ENCODE measurements at places on chromosomes 16 and 17.

- DNase-seq = no peak
Observed at GRCh38 chr17:1566505-1567199, 4.1 kb upstream of the PITPNA start.

- DNase-seq = no peak
Observed at GRCh38 chr16:58042001-58042885, 16.7 kb downstream of the MMP15 start.

DNA sequence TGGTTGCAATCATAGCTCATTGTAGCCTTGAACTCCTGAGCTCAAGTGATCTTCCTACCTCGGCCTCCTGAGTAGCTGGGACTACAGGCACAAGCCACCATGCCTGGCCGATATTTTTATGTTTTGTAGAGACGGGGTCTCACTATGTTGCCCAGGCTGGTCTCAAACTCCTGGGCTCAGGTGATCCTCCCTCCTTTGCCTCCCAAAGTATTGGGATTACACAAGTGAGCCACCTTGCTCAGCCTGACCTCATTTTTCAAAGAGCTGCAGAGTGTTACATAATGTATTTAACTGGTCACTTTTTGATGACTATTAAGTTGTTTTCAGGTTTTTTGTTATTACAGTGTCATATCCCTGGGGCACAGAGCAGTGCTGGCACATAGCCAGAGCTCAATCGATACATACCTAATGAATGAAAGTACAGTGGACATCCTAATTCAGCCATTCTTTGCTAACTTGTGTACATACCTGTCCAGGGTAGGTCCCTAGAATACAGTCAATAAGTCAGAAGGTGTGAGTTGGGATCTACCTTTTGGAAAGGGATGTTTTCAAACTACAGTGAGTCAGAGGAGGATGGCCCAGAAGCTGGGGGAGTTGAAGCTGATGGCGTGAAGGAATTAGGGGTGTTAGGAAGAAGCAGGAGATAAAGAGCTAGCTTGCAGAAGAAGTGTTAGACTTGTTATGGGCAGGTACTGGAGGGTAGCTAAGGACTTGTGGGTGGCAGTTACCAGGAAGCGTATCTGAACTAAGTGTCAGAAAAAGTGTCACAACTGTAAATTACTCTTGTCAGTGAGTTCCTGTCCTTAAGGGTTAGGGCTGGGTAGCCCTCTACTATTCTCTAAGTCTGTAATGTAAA, 20.1 kb upstream of the CYLD start:
- DNase-seq = no peak

GRCh38 chr17:42017866-42018200, 594 bp upstream of the DNAJC7 start:
- no peak for DNase-seq

DNA sequence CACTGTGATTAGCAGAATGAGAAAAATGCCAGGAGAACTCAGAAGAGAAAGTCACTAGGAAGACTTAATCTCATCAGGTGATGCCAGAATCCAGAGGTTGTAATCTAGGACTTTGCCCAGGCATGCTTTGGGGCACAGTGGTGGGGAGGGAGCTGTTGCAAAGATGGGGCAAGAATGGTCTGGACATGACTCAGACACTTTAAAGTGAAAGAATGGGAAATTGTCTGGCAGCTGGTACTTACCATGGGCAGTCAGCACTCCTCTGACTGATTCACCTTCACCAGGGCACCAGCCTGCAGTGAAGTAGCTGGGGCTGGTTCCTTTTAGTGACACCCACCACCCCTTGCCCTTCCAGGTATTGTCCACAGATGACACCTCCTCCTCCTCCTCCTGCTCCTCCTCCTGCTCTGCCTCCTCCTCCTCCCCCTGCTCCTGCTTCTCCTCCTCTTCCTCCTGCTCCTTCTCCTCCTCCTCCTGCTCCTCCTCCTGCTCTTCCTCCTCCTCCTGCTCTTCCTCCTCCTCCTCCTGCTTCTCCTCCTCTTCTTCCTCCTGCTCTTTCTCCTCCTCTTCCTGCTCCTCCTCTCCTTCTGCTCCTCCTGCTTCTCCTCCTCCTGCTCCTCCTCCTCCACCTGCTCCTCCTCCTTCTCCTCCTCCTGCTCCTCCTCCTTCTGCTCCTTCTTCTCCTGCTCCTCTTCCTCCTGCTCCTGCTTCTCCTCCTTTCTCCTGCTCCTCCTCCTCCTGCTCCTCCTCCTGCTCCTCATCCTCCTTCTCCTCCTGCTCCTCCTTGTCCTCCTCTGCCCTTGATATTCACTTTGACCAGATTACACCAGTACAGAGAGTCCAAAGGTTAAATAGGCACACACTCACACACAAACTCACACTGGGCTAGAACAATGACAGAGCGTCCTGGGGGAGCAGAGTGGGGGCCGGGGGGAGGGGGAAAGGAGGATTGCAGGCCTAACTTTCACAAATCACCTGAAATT, at the start of gene CHD9NB:
Gene CHD9NB (minus strand): TSS at position 379 of the 983 bp plus-strand sequence. CDS start 8,739 bp downstream, outside the sequence.
- no peak for DNase-seq

- no peak for DNase-seq
Observed at GRCh38 chr16:87227296-87227951, 89.8 kb downstream of the C16orf95 start.

DNA sequence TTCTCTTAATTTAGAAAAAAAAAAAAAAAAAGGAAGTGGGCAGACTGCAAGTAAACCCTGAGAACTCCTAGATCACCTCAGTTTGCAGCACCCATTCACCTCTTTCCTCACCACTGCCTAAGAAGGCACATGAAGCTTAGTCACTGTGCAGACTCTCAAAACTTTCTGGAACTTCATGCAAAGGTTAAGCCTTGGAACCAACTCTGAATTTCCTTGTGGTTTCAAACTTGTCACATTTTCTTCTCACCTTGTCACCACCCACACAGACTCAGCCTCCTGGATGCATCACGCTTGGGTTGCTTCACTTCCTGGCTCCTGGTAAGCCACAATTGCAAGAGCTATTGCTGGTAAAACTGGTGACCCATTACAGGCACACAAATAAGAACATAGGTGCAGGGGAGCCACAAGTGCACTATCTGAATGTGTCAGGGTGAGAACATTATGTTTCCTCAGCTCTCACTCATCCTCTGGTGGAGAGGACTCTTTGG, 15.0 kb upstream of the CPD start:
- DNase-seq = no peak

GRCh38 chr17:65297384-65297783, 160.2 kb downstream of the RGS9 start:
- DNase-seq = no peak

DNA sequence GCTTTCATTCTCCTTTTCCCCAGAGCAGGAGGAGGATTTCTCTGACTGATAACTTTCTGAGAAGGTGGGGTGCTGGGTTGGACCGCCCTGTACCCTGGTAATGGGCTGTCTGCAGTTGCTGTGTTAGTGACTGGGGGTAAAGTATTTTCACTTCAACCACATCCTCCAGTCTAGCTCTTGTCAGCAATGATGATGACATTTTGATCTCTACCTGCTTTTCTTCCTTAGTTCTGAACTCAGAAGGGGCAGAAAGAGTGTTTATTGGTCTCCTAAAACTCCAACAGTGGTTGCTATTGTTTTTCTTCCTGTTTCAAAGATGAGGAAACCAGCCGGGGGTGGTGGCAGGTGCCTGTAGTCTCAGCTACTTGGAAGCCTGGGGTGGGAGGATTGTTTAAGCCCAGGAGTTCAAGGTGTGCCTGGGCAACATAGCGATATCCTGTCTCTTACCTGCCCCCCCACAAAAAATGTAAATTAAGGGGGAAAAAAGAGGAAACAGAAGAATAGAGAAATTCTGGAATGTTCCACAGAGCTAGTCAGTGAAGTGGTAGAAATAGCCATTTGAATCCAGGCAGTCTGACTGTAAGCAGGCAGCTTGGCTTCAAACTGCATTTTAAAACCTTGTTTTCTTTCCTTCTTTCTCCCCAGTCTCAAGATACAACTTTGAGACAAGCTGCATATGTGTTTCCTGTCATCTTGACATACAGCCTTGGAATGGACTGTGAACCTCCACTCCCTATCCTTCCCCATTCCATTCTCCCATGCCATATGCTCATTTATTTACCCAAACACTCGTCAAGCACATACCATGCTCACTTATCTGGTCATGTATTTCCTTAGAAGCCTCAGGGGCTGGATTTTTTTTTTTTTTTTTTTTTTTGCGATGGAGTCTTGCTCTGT, 3.3 kb upstream of the N4BP1 start:
- DNase-seq = peak; percentile 2

DNA sequence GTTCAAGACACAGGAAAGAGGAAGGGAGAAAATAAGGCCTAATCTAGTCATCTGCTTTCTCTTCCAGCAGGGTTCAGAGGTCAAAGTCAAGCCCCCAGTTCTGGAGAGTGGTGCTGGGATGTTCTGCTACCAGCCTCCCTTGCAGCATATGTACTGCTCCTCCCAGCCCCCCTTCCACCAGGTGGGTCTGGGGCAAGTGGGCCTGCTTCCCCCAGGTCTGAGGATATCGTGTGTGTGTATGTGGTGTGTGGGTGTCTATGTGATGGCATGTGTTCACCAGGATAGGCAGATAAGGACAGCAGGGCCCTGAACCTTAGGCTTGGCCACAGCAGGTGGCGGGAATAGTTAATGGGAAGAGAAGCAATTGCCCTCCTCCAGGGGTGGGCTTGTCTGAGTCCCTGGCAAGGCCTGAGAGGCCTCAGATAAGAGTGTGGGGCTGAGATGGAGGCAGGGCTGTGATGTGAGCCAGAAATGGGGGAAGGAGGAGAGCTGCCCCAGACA, 21.1 kb downstream of the FOXN1 start:
- no peak for DNase-seq

GRCh38 chr17:67891481-67892119, 66.3 kb downstream of the BPTF start:
- peak; percentile 20 for DNase-seq

GRCh38 chr17:47076171-47076570, 97.1 kb upstream of the RPRML start:
- no peak for DNase-seq

GRCh38 chr16:4763791-4764190, 3.2 kb downstream of the ZNF500 start:
- no peak for DNase-seq

- no peak for DNase-seq
Observed at GRCh38 chr17:77581480-77581879, 377.0 kb upstream of the TNRC6C start.

GRCh38 chr16:78596996-78597422, 497.6 kb downstream of the WWOX start:
- DNase-seq = no peak

GRCh38 chr16:2467528-2468232, 3.4 kb upstream of the NTN3 start:
- DNase-seq = peak; percentile 52

- DNase-seq = no peak
Observed at GRCh38 chr17:6668727-6669425, 17.3 kb downstream of the C17orf100 start.

- peak; percentile 25 for DNase-seq
Observed at GRCh38 chr17:29590411-29591145, 1.1 kb upstream of the GIT1 start.

GRCh38 chr16:28935924-28936783, 4.4 kb downstream of the CD19 start:
- no peak for DNase-seq

DNA sequence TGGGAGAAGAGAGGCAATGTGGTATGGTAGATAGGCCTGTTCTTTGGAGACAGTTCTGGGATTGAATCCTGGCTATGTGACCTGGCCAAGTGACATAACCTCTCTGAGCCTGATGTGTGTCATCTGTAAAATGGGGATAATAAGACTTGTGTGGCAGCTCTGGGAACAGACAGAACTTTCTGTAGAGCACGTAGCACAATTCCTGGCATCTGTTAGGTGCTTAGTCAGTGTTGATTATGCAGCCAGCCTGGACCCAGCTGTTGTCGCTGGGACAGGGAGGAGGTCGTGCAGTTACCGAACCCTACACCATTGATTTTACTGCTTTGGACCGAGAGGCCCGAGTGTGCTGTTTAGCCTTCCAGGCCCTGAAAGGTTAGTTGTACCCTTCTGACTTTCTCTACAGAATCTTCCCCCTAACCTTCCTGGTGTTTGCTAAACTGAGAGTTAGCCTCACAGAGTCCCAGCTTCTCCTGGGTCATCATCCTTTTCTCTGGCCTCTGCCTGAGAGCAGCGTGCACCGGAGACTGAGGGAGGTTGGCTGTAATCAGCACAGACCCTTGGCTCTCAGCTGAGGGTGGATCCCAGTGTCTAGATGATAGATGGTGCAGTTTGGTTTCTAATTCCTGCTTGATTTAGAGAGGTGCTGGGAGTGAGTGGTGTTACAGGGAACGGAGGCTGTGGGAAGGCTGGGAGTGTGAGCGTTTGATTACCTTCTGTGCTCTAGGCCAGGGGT, 31.9 kb downstream of the MSI2 start:
- no peak for DNase-seq

- no peak for DNase-seq
Observed at GRCh38 chr16:15548482-15548891, 94.5 kb downstream of the MARF1 start.

DNA sequence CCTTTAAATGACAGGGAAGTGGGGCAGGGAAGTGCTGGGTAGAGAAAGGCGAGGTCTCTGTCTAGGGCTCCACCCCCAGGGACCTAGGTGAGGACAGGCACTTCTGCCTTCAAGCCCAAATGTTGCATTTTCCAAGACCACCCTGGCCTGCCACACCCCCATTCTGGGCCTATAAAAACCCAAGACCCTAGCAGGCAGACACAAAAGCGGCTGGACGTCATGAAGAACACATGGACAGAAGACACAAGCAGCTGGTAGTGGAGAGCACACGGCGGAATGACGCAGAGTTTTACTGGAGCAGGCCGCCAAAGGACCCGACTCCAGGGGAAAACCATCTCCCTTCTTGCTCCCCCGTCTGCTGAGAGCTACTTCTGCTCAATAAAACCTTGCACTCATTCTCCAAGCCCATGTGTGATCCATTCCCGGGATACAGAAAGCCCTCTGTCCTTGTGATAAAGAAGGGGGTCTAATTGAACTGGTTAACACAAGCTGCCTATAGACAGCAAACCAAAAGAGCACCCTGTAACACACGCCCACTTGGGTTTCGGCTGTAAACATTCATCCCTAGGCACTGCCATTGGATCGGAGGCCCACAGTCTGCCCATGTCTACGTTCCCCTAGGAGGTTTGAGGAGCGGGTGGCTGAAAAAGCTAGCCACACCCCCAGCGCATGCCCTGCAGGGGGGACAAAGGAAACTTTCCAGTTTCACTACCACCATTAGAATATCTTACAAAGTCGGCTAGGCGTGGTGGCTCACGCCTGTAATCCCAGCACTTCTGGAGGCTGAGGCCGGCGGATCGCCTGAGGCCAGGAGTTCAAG, 622.2 kb upstream of the SALL1 start:
- no peak for DNase-seq

GRCh38 chr16:88955906-88956305, 21.1 kb downstream of the CBFA2T3 start:
- no peak for DNase-seq

- DNase-seq = no peak
Observed at GRCh38 chr16:88977018-88977811, at the start of gene CBFA2T3. TSS of gene CBFA2T3 (minus strand) at chr16:88977207. CDS start at chr16:88976807, 400 bp downstream.

GRCh38 chr16:47258874-47259461, 115.2 kb upstream of the NETO2 start:
- no peak for DNase-seq

GRCh38 chr17:50123649-50124349, 6.2 kb downstream of the SAMD14 start:
- DNase-seq = no peak

- no peak for DNase-seq
Observed at GRCh38 chr16:54431997-54432896, 145.7 kb upstream of the IRX3 start.

- no peak for DNase-seq
Observed at GRCh38 chr16:27127308-27127707, 60.6 kb downstream of the C16orf82 start.

- no peak for DNase-seq
Observed at GRCh38 chr17:72858826-72859495, 233.5 kb downstream of the SLC39A11 start.

GRCh38 chr17:76345377-76345974, 8.2 kb downstream of the PRPSAP1 start:
- no peak for DNase-seq

Data from NCI-H446 treated with DMSO at 0.1 percent for 48 hours (cell line).